ENCODE measurements at places on chromosomes 5 and 9.

GRCh38 chr5:1323803-1324173 lies 21.1 kb downstream of the CLPTM1L start:
- no peak for DNase-seq

DNA sequence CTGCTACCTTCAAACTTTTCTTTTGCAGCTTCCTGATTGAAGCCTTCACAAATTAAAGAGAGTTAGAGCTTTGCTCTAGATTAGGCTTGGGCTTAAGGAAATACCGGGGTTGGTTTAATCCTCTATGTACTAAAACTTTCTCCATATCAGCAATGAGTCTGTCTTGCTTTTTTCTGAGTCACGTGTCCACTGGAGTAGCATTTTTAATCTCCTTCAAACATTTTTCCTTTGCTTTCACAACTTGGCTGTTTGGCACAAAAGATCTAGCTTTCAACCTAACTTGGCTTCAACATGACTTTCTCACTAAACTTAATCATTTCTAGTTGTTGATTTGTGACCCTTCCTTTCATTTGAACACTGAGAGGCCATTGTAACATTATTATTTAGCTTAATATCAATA lies 261.6 kb downstream of the PLK2 start:
- no peak for DNase-seq

DNA sequence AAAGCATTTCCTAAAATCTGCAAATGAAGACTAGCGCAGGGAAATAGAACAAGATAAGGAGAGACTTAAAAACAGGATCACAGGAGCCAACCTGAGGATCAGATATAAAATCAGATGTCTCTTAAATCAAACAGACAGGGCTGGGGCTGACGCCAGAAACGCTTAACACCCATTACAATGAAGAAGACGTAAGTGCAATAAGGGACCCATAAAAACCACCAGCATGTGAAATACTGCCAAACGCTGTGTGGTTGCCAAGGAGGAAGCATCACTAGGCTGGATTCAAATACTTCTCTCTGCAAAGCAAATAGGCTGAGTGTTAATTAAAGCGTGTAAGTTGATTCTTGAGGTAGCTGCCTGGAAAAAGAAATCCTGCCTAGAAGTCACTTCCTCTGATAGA lies 74.4 kb upstream of the ATP10B start:
- DNase-seq: peak; percentile 50

DNA sequence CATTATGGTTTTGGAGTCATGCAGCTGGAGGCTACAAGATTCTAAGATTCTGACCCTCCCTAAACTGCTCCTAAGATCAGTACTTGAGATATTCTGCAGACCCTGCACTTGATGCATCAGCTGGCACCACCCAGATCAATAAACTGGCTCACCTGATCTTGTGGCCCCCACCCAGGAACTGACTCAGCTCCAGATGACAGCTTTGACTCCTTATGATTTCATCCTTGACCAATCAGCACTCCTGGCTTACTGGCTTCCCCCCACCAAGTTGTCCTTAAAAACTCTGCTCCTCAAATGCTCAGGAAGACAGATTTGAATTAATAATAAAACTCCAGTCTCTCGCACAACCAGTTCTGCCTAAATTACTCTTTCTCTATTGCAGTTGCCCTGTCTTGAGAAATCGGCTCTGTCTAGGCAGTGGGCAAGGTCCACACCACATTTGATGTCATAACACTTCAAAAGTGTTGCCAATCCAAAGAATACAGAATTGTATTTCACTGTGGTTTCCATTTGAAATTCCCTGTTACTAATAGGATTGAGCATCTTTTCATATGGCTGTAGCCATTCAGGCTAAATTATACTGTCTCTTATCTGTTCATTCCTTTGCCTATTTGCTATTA lies 14.8 kb upstream of the SLC30A5 start:
- no peak for DNase-seq

DNA sequence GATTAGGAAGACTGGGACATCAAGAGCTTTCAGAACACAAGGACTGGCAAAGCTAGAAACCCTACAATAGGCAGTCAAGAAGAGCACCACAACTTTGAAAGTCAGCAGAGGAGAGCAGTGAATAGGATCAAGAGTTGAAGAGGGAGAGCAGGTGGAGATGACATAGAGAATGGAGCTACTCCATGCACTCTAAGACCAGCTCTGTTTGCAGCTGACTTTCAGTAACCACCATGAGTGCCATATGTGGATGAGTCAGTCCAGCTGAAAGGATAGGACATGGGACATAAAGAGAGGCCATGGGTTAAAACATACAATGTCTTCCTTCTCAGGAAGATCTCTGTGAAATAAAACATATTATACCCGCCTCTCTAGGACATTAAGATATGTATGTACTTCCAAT lies 289.1 kb upstream of the KLF4 start:
- DNase-seq: no peak

GRCh38 chr5:174610968-174611367 lies 113.4 kb upstream of the MSX2 start:
- DNase-seq: no peak

DNA sequence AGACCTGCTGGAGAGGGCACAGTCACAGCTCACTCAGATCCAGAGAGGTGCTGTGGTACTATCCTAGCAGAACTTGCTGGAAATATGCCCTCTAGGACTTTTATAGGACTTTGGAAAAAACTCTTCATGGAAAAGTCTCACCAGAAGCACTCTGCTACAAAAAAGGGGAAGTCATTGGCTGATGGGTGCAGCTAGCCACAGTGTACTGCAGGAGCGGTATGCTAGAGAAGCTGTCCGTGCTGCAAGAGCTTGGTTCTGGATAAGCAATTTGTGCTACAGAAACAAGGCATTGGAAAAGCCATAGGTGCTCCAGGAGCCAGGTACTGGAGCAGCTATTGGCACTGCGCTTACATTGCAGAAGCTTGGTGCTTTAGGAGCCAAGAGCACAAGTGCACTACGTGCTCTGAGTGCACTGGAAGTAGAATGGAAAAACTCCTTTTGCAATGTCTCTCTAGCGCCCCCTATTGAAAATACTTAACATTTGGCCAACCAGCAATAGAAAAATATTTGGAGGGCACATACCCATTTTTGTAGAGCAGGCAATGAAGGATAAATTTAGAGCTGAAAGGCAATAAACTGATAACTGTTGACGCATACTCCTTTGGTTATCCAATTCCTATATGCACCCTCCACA lies 83.4 kb downstream of the MEGF10 start:
- no peak for DNase-seq

DNA sequence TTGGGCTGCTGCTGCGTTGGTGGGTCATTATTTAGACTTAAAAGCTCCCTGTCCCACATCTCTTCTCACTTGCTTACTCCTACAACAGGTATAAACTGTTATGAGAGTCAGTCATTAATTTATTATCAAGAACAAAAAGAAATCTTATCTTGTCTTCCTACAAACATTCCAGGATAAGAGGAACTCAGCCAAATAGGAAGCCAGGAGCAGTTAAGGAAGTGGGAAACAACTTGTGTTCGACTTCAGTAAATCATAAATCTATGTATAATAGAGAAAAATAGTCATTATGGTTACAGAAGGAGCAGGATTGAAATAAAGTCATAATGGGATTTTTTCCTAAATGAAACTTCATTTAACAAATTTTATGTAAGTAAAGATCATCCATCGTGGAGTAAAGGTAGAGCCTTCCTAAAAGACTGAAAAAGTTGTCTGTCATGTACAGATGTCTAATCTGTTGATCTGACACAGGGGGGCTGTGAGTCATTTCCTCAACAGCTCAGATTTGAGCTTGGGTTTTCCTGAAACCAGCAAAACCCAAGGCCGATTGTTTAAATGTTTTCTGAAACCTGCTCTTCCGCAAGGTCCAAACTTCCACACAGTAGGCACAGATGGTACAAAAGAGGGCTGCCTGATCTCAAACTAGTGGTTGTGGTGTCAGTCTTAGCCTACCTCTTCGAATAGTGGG lies 25.3 kb upstream of the LRRTM2 start:
- no peak for DNase-seq
